ENCODE measurements at places on chromosomes 11 and 22.

DNA sequence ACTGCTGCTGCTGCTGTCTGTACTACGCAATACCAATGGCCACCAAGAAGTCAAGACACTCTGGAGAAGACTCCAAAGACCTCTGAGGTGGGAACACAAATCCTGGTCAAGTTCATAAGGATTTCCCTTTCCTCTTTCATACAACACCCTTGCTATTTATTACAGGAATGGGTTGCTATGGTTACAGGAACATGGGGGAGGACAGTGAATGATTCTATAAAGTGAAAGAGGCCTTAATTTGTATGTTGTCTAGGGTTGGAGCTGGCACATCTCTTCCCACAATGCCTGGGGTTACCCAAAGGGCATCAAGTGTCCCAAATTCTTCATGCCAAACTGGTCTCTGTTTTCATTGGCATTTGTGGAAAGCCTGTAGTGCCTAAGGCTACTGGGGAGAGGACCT is 11.4 kb upstream of the SEC14L3 start:
- no peak for DNase-seq

GRCh38 chr11:32312865-32313403 is 122.4 kb downstream of the WT1 start:
- no peak for DNase-seq

DNA sequence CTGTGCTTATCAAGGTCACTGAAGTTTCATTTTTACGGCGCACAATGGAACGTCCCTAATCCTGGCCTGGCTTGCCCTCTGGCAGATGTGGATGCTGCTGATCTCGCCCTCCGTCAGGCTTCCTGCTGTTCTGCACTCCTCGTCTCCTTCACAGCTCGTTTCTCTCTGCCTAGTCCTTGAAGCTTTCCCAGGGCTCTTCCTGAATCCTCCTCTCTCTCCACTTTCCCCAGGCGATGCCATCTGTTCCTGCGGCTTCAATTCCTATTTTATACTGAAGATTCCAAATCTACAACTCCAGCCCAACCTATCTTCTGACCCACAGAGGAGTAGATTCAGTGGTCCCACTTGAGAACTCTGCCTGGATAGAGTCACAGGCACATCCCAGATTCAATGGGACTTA is 14.2 kb downstream of the SLC22A8 start:
- no peak for DNase-seq

DNA sequence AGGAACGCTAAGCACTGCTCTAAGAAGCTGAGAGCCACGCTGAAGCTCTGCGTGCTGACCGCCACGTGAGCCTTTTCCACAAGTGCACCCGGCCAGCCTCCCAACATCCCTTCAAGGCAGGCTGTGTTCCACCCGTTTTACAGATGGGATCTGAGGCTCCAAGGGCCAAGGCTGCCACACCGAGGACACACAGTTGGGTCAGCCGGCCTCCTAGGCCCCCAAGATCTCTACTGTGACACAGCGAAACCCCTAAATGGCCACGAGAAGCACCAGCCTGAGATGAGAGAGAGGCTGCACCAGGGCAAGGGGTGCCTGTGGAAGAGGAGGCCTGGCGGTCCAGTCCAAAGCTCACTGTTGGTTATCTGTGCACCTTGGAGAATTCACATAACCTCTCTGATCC is 11.8 kb upstream of the CD5 start:
- DNase-seq, result no peak

DNA sequence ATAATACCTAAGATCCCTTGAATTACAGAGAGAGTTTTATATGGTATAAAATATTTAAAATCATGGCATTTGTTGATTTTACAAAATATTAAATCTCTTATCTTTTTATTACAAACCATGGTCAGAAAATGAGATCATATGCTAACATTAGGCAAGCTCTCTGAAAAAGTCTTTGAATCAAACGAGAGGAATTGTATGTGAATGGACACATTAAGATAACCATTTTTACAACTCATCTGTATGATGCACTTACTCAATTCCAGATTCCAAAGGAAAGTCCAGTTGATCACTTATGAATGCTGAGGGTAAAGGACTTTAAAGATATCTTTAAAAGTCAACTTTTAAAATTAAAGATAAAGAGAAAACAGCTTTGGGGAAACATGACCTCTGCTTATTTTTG is 83.5 kb upstream of the LUZP2 start:
- DNase-seq, result no peak

Measured in GM18507 (cell line).